ENCODE measurements at places on chromosomes 12 and 14. TPM values are rescaled to one million over a fixed set of nuclear protein-coding genes. Genes with fewer than 3 reads are reported as not detected.

CCDC38 gene
- not detected for total RNA-seq

MYO1H gene
- not detected for total RNA-seq

GRCh38 chr12:1573960-1574864, 20.2 kb downstream of the FBXL14 start:
- DNase-seq = no peak

GRCh38 chr12:4701395-4702190, 18.6 kb upstream of the GALNT8 start:
- DNase-seq = no peak

Data from A172 (cell line).